ENCODE measurements at places on chromosomes 16 and 17. TPM values are rescaled to one million over a fixed set of nuclear protein-coding genes. Genes with fewer than 3 reads are reported as not detected.

The NPIPA5 gene
- total RNA-seq, result 4.9 TPM

The CDH15 gene
- 0.40 TPM for total RNA-seq

The KAT7 gene
- total RNA-seq, result 25.2 TPM

The HOXB4 gene
- 0.20 TPM for total RNA-seq

GRCh38 chr17:30256756-30257506, 21.4 kb upstream of the SLC6A4 start:
- DNase-seq, result no peak

The MSL1 gene
- 73.7 TPM for total RNA-seq

Data from ovary (tissue), 10 donors.